ENCODE measurements at places on chromosomes 1 and 21.

DNA sequence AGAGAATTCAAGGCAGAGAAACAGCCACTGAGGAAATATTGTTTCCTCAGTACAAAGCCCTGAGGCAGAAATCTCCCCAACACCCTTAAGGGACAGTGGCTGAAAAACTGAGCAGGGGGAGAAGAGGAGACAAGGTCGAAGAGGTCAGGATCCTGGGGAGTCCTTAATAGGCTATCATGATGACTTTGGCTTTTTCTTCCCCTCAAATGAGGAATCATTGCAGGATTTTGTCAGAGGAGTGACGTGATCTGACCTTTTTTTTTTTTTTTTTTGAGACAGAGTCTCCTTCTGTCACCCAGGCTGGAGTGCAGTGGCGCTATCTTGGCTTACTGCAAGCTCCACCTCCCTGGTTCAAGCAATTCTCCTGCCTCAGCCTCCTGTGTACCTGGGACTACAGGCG lies 10.2 kb downstream of the MAP7D1 start:
- DNase-seq: no peak

GRCh38 chr1:6979003-6979613 lies 193.9 kb downstream of the CAMTA1 start:
- no peak for DNase-seq

- no peak for DNase-seq
Measured at GRCh38 chr1:92662048-92662447, 122.9 kb downstream of the EVI5 start.

- no peak for DNase-seq
Measured at GRCh38 chr21:14836950-14837349, 227.8 kb downstream of the NRIP1 start.

GRCh38 chr1:109821221-109821669 lies 57.5 kb upstream of the EPS8L3 start:
- DNase-seq: peak; percentile 39

DNA sequence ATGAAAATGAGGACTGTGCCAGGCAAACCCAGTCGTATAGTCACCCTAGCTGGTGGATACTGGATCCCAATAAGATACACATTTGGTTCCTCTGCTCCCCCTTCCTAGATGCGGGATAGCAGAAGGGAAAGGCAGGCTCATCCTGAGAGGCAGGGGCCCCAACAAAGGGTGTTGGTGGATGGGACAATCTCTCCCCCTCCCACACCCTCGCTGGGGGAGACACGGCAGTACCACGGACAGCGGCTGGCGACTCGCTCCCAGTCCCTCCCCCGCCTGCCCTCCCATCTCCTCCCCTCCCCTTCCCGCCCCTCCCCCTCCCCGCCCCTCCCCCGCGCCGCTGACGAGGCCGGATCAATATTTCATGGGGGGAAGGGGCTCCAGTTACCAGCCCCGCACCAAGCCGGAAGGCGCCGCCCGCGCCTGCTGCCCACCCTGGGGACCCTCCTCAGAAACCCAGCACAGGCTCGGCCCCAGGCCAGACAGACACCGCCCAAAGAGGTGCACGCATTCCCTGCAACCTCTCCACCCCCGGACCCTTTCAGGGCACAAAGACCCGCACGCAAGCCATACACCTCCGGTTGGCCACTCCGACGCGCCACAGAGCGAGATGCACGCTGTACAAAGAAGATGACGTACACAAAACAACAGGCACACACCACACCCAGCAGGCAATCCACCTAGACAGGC lies 11.5 kb downstream of the RIMS3 start:
- DNase-seq: no peak

GRCh38 chr1:66176832-66177231 lies 357.1 kb upstream of the SGIP1 start:
- DNase-seq: no peak

- no peak for DNase-seq
Measured at GRCh38 chr1:19124273-19124672, 85.8 kb downstream of the UBR4 start.

- DNase-seq: no peak
Measured at GRCh38 chr21:38256599-38257302, at the start of gene KCNJ15. Gene KCNJ15 (plus strand): TSS chr21:38256991. CDS start chr21:38299262, 42,271 bp downstream.

- DNase-seq: no peak
Measured at GRCh38 chr1:25148673-25149300, 83.5 kb downstream of the SYF2 start.

- no peak for DNase-seq
Measured at GRCh38 chr1:211282023-211282373, 22.8 kb downstream of the RCOR3 start.

- no peak for DNase-seq
Measured at GRCh38 chr1:81540216-81540615, 260.5 kb upstream of the ADGRL2 start.

GRCh38 chr1:206506405-206507283 lies 687 bp upstream of the RASSF5 start:
- DNase-seq: no peak

DNA sequence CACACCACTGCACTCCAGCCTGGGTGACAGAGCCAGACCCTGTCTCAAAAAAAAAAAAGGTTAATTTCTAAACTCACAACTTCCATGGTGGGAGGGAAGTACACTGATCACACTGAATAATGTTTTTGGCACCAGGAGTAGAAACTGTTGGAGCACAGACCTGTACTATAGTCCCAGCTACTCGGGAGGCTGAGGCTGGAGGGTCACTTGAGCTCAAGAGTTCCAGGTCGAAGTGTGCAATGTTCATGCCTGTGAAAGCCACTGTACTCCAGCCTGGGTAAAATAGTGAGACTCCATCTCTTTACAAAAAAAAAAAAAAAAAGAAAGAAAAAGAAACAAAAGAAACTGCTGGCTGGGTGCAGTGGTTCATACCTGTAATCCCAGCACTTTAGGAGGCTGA lies 35.3 kb downstream of the TMEM50B start:
- DNase-seq: no peak

- DNase-seq: peak; percentile 37
Measured at GRCh38 chr1:84959294-84959693, 37.6 kb downstream of the MCOLN2 start.

DNA sequence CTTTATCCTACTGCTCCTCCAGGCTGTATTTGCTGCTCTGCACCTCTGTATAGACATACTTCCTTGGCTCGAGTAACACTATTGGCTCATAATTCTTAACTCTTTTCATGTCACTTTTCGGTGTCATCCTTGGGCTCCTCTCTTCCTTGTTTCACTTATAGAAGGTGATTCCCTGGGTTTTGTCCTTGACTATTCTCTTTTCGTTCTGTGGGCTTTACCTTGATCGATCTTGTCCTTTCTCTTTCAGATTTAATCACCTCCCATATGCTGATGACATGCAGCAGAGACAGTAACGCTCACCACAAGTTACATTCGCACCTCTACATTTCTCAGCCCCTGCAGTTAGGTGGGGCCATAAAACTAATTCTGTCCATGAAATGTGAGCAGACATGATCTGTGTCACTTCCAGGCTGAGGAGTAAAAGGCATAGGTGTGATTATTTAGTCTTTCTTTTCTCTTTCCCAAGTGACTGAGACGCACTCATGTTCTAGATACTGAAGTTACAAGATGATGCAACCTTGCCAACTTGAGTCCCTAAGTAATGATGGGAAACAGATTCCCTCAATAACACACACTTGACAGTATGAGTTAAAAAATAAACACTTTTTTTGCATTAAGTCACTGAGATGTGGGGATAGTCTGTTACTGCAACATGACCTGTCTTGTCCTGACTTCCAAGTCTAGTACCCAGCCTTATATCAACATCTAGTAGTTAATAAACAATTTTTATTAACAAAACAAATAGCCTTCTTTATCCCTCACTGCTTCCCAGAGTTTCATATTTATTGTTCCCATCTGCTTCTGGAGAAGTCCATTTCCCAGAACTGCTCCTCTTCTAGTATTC lies 49.9 kb upstream of the HAO2 start:
- no peak for DNase-seq

DNA sequence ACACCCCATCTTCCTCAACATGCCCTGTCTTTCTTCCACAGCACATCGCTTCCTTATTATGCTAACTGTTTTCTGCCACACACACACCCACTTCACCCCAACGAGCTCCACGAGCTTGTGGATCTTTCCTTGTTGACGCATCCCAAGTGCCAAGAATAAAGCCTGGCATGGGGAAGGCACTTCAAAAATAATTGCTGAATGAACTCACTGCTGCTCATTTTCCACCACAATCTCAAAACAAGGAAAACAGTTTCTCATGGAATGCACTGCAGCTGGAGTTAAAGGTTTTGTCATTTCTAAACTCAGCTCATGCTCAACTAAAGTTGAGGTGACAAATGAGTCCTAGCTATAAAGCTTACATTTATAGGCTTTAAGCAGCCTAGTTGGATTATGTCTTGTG lies 86.0 kb downstream of the TIAM1 start:
- no peak for DNase-seq

DNA sequence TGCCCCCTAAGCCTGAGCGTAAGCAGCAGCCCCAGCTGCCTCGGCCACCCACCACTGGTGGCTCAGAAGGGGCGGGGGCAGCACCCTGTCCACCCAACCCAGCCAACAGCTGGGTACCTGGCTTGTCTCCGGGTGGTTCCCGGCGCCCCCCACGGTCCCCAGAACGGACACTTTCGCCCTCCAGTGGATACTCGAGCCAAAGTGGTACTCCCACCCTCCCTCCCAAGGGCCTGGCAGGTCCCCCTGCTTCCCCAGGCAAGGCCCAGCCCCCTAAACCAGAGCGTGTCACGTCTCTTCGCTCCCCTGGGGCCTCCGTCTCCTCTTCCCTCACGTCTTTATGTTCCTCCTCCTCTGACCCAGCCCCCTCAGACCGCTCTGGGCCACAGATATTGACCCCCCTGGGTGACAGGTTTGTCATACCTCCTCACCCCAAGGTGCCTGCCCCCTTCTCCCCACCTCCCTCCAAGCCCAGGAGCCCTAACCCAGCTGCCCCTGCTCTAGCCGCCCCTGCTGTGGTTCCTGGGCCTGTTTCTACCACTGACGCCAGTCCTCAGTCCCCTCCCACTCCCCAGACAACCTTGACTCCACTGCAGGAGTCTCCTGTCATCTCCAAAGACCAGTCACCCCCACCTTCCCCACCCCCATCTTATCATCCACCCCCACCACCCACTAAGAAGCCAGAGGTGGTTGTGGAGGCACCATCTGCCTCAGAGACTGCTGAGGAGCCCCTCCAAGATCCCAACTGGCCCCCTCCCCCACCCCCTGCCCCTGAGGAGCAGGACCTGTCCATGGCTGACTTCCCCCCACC lies 46.2 kb downstream of the YARS1 start:
- no peak for DNase-seq

GRCh38 chr1:202940561-202940960 lies 13.5 kb upstream of the KLHL12 start:
- no peak for DNase-seq

GRCh38 chr1:91883470-91883869 lies 2.5 kb downstream of the TGFBR3 start:
- DNase-seq: no peak

- no peak for DNase-seq
Measured at GRCh38 chr1:165595246-165595938, 35.6 kb upstream of the MGST3 start.

- DNase-seq: no peak
Measured at GRCh38 chr1:34147301-34147700, 17.7 kb downstream of the CSMD2 start.

- no peak for DNase-seq
Measured at GRCh38 chr21:25929856-25930520, 195.2 kb downstream of the GABPA start.

DNA sequence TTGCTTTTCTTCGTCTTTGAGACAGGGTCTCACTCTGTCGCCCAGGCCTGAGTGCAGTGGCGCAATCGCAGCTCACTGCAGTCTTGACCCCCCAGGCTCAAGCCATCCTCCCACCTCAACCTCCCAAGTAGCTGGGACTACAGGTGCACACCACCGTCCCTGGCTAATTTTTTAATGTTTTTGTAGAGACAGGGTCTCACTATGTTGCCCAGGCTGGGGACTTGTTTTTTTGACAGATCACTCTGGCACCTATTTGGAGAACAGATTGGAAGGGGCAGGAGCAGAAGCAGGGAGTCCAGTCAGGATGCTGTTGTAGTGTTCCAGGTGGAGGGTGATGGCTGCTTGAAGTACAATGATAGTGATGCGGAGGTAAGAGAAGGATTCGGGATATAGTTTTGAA lies 12.7 kb upstream of the KDM4A start:
- no peak for DNase-seq

DNA sequence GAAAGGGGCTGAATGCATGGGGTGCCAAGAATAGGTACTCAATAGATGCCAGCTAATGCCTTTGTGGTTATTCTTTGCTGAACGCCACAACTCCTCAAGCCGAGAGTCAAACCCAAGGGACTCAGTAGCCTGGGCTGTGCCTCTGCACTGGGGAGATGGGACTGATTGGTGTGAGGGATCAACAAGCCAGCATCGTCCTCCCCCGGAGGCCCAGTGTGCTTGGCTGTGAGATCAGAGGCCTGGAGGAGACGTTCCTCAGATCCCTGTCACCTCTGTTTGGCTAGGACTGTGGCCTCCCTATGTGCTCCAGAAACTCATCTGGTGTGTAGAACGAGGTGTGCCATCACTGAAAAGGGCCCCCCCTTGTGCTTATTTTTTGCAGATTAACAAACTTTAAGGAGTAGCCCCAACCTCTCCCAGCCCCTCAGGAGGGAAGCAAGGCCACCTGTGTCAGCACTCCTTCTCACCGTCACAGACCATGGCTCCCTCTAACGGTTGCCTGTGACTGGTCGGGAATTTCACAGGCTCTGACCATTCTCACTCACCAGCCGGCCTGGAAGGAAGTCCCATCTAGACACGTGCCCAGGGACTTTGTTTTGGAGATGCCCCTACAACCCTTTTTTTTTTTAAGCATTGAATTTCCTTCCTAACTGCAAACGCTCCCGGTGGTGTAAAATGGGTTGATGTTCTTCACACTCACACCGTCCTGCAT lies 194.0 kb upstream of the VAMP3 start:
- no peak for DNase-seq

DNA sequence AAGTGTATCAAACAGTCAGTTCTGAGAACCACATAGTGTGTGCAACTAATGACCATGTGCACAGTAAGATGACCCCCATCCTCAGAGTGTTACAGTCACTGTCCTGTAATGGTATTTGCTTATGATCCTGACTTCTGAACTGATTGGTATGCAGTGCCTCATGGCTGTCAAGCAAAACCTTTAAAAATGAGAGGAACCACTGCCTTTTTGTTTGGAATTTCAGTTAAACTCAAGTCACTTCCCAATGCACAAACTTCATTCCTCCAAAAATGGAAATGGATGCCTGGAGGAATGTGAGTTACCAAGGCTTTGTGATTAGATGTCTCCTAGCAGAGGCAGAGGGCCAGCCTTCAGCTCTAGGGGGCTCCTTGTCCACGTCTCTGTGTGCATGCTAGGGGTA lies 10.5 kb downstream of the C1orf198 start:
- no peak for DNase-seq

All from stimulated activated CD8-positive, alpha-beta memory T cell treated with anti-CD3 and anti-CD28 coated beads, Interleukin-7, amount 100 ng/mL, for 48 hours (primary cell).